Sigmoid colon (tissue), 7 donors: ENCODE measurements at places on chromosomes 7 and 10.

DNA sequence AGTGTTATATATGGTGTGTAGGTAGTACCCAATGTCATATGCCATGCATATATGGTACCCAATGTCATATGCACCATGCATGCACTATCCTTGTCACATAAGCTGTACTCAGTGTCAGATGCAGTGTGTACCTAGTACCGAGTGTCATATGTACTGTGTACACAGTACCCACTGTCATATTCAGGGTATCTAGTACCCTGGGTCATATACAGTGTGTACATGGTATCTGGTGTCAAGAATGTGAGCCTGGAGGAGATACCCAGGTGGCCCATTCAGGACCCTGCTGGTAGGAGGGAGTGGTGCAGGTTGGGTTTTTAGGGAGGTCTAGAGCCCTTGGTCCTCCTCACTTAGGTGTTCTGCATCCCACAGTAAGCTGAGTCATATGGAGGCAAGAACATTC, 1.8 kb downstream of the ZMYND11 start:
- no peak for DNase-seq

GRCh38 chr7:116522247-116522646, 2.6 kb upstream of the CAV1 start:
- no peak for DNase-seq

DNA sequence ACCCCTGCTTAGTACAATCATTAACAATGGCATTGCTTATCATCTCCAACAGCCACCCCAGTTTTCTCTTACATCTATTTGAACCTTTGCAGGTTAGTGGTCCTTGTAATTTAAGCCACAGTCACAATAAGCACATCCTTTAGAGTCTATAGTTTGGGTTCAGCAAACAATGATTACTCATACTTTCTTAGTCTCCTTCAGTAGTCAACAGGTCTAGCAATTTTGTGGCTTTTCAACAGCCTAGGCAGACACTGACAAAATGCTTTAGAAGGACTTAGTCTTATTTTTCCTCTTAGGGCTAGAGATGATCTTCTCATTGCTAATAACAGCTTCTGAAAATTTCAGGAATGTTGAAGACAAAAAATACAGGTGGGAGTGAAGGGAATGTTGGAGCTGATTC, 32.3 kb upstream of the FAM204A start:
- DNase-seq: no peak

DNA sequence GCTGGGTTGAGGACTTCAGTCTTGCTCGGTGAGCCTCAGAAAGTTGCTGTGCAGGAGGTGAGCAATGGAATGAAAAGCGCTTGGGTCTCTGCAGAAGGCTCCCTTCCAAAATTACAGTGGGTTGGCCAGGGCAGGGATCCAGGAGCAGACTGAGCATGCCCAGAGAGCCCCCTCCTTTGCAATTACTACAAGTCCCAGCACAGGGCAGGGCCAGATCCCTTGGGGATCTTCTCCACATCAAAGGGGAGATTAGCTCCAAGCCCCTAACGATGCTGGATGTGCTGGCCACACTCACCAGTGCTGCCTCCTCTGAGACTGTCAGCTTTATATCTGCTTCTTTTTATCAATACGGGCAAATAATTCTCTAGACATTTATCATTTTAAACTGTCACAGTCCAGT, 337.5 kb downstream of the RPS24 start:
- no peak for DNase-seq

- DNase-seq: no peak
Measured at GRCh38 chr10:87927091-87927490, 63.7 kb downstream of the PTEN start.

GRCh38 chr7:25949736-25950487, 202.1 kb upstream of the NFE2L3 start:
- DNase-seq: no peak

- DNase-seq: no peak
Measured at GRCh38 chr10:101310529-101311184, 43.3 kb upstream of the BTRC start.

DNA sequence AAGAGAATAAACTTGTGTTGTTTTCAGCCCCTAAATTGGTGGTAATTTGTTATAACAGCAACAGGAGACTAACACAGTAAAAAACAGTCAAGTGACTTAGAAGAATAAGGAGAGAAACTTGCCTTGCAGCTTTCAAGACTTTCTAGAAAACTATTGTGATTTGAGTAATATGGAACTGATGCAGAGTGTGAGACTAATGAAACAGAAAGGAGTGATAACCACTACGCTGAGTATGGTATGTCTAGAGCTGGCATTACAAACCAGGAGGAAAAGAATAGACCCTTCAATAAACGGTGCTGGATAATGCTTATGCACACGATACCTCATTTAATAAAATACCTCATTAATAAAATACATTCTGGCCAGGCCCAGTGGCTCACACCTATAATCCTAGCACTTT, 99.9 kb downstream of the CREM start:
- no peak for DNase-seq

- no peak for DNase-seq
Measured at GRCh38 chr10:283916-284356, 148.7 kb downstream of the ZMYND11 start.

DNA sequence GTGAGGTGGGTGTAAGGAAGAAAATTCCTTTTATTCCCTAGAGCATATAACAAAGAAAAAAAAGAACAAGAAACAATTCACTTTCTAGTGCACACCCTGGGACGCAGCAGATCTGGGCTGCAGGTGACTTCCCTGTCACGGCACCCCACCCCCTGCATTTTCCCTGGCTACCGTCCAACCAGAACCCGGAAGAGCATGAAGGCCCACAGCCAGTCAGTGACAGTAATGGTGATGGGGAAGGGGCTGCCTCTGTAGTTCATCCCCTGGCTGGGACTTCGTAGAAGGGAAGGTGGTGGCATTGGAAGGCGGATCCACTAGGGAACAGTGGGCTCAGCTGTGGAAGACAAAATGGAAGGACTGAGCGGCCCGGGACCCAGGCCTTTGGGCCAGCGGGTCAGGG, 236.7 kb downstream of the BUB3 start:
- DNase-seq: no peak

DNA sequence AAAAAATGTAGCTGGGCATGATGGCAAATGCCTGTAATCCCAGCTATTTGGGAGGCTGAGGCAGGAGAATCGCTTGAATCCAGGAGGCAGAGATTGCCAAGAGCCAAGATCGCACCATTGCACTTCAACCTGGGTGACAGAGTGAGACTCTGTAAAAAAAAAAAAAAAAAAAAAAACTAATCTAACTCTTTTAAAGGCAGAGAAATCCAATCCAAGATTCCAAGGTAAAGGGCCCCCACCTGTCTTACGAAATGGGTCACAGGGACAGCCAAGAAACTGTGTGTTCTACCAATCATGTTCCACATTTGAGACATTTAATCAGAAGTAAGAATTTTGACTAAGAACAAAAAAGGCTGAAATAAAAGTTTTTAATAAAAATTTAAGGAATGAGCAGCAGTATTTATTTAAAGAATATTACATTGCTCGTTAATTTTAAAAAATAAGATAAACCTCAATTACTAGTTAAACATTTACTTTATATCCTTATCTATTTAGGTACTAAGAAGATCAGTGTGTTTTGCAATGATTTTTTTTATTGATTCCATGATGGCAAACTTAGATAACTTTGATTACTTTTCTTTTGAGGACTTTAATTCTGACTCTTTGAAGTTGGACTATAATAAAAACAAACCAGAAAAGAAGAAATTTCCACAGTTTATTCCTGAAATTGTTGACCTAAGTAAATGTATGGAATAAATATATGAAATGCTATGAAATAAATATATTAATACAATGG, 6.7 kb upstream of the OAT start:
- no peak for DNase-seq

DNA sequence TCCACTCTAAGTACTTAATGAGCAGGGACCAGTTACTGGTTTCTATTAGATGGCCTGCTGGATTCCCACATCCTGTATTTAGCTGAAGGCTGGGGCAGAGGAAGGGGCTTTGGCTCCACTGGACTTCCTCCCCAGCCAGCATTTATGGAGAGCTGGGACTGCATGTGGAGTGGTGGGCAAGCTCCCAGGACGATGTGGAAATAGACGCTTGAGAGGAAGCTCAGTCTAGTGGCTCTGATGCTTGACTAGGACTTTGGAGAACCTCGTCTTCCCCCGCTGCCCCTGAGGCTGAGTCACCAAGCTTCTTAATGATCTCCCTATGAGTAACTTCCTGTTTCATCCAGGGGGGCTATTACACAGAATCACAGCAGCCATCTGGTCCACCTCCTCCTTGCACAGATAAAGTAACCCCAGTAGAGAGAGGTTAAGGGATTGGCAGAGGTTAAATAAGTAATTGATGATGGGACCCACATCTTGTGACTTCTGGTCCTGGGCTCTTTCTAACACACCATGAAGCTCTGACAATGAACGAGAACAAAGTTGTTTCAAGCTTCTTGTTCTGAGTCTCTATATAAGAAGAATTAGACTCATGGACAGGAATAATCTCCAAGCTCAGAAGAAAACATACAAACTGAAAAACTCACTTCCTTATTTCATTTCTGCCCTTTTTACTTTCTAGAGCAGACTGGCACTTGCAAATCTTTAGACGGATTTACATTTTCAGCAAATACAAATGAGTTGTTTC, 126.2 kb downstream of the PRPF18 start:
- DNase-seq: peak; percentile 93

DNA sequence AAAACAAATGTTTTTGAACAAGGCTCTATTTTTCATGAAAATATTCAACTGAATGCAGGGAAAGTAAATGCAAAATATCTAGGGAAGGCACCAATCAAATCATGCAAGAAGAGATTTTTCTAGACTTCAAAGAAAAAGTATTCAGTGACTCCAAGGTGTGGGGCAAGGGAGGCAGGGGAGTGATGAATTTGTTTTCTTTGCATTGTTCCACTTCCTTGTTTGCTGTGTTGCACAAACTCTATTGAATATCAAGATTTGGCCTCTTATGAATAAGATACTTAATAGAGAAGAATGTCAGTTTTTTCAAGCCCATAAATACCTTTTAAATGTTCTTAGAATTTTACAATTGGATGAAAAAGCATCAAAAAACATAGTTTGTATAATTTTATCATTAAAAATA, 26.4 kb downstream of the STEAP1 start:
- no peak for DNase-seq

DNA sequence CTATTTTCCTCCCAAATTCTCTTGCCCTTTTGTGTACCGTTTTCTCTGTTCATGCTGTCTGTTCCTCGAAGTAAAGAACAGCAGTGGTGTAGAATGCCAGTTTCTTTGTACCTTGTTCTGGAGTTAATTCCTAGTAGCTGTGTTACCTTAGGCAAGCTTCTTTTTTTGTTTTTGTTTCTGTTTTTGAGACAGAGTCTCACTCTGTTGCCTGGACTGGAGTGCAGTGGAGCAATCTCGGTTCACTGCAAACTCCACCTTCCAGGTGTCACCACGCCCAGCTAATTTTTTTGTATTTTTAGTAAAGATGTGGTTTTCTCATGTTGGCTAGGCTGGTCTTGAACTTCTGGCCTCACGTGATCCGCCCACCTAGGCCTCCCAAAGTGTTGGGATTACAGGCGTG, 221.2 kb downstream of the BBS9 start:
- DNase-seq: no peak

DNA sequence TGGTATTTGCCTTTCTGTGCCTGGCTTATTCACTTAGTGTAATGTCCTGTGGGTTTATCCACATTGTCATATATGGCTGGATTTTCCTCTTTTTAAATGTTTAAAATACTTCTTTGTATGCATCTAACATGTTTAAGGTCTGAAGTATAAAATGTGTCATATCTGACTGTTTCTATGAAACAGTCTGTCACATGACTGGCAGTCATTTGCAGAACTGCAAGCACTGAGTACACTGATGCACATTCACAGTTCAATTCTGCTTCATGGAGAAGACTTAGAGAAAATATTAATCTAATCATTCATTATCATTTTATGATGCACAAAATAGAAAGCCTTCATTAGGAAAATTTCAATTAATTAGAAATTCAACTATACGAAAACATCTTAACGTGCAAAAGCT, 119.7 kb upstream of the PRSS58 start:
- DNase-seq: no peak

DNA sequence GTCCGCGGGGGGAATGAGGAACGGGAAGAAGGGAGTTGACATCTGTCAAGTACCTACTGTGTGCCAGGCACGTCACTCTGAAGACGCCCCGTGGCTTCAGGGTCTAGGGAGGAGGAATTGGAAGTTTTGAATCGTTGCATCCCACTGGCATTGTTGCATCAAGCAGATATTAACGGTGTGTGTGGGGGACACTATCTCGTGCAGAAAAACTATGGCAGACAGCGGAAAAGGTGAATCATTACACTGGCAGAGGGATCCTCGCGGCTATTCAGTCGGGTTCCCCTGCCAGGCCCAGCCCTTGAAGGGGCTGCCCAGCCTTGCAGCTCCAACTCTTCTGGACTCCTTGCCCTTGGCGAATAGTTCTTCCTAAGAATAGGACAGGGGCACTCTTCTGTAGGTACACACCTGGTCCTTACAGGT, 1.0 kb upstream of the KIAA1549 start:
- no peak for DNase-seq

GRCh38 chr10:55747244-55747643, 613.8 kb downstream of the ZWINT start:
- no peak for DNase-seq

DNA sequence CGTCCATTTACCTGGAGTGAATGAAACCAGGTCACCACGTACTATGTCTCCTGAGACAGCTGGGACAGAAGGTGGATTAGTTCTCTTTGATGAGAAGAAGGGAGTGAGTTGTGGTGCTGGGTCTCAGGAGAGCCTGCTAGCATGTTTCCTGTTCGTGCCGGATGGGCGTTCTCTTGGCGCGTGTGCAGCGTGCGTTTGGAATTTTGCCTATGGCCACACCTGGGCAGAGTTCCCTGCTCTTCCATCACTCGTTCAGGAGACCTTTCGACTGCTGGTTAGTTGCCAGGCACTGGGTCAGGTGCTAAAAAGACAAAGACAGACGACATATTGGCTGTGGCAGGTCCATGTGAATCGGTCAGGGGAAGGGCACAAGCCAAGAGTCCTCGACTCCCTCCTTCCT, 90.3 kb downstream of the TRRAP start:
- DNase-seq: no peak

GRCh38 chr7:117560030-117560429, 80.2 kb downstream of the CFTR start:
- no peak for DNase-seq

GRCh38 chr7:36871355-36871738, 147.1 kb upstream of the AOAH start:
- DNase-seq: no peak

GRCh38 chr7:101470668-101471487, 108.2 kb downstream of the COL26A1 start:
- peak; percentile 48 for DNase-seq

GRCh38 chr7:101377189-101377736, 14.6 kb downstream of the COL26A1 start:
- DNase-seq: no peak
